ENCODE measurements at places on chromosomes 7 and 10.

DNA sequence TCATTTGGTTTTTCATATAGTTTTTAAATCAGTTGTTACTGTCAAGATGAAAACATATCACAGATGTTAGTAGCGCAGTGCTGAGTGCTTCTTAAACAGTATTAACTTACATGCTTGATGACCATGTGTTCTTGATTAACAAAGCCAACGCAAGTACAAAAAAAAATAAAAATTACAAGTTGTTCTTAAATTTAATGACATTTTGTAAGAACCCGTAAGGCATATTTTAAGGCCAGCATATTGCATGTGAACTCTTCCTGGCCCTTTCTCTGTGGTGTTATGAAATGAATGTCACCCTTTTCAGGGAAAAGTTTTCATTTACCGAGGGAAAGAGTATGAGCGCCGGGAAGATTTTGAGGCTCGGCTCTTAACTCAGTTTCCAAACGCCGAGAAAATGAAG lies 140.4 kb upstream of the NPS start:
- no peak for DNase-seq

- DNase-seq: no peak
These were observed 76.0 kb downstream of the TYW1B start for GRCh38 chr7:72751978-72752377.

DNA sequence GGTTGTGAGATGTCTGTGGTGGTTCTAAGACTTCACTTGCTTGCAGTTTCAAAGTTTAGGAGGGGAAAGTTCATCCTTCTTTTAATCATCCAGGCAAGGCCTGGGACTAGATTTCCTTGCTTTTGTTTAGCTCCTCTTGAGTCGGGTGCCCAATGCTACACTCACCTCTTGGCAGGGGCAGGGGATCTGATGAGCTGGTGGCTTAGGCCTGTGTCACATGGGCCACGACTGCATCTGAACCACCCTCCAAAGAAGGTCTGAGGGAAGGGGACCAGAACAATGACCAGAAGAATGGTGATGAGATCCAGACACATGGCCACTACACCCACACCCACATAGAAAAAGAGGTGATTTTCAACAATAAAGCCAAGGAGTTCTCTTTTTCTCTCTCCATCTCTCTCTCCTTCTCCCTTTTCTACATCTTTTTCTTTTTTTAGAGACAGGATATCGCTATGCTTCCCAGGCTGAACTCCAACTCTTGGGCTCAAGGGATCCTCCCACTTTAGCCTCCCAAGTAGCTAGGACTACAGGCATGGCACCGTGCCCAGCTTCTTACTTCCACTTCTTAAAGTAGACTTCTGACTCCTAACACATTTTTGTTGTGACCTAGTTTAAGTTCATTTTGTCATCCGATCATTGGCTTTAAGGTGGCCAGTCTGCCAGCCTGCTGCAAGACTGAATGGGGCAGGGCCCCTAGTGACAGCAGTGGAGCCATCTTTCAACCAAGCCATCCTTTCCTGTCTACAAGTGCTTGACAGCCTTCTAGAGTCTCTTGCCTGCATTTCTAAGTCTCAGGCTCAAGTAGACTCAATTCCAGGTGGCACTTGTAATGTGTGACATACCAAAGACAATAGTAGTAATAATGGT lies 350.9 kb downstream of the RNLS start:
- DNase-seq: peak; percentile 54

DNA sequence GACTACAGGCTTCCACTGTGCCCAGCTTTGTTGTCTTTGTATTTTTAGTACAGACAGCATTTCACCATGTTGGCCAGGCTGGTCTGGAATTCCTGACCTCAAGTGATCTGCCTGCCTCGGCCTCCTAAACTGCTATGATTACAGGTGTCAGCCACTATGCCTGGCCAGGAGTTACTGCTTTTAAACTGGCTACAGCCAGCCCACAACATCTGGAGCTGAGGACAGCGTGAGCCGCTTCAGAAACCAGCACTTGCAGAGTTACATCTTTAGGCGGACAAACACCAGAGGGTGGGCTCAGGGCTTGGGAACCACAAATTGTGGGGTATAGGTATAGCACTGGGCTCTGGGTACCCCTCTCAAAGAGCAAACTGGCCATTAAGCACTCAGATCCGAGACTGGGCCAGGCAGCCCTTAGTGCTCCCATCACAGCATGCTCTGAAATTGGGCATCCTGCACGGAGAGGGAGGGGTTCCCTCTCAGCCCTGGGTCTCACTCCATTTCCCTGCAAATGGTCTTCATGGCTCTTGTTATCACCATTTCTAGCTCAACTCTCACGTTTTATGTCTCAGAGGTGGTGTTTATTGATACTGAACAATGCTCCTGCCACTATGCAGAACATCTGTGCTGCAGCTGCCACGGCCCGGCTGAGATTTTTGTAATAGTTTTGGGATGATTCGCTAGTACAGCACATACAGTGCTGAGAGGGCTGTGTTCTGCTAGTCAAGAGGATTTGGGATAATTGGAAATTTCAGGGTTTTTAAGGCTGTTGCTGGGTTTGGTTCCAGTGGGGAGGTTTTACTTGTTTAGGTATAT lies 146.4 kb upstream of the LYZL2 start:
- no peak for DNase-seq

GRCh38 chr7:2802101-2802500 lies 42.0 kb downstream of the GNA12 start:
- DNase-seq: no peak

GRCh38 chr10:108204528-108205305 lies 1040.2 kb upstream of the SORCS1 start:
- no peak for DNase-seq

- no peak for DNase-seq
These were observed 225.0 kb upstream of the FAM3C start for GRCh38 chr7:121620953-121621606.

- DNase-seq: no peak
These were observed 346.7 kb downstream of the CCSER2 start for GRCh38 chr10:84675060-84675459.

- DNase-seq: no peak
These were observed 954 bp downstream of the FSCN3 start for GRCh38 chr7:127594490-127594889.

- no peak for DNase-seq
These were observed 1.8 kb upstream of the IMMP2L start for GRCh38 chr7:111564078-111564477.

DNA sequence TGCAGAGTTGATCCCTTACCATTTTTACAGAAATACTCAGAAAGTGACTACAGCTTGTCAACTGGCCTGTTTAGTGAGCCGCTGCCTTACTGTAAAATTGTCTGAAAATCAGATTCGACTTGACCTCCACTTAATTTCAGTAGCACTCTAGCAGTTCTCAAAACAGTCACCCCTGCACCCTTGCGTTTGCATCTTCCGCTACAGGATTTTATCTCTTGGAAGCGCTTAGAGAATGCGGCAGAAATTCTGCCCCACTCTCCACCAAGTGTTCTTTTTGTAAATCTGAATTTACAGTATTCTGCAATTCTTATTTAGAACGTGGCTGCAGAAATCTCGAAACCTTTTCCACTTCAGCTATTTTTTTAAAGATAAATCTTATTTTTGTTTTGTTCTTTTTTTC lies 1.9 kb upstream of the TWIST1 start:
- no peak for DNase-seq

- no peak for DNase-seq
These were observed 15.3 kb upstream of the SUN1 start for GRCh38 chr7:816751-817671.

DNA sequence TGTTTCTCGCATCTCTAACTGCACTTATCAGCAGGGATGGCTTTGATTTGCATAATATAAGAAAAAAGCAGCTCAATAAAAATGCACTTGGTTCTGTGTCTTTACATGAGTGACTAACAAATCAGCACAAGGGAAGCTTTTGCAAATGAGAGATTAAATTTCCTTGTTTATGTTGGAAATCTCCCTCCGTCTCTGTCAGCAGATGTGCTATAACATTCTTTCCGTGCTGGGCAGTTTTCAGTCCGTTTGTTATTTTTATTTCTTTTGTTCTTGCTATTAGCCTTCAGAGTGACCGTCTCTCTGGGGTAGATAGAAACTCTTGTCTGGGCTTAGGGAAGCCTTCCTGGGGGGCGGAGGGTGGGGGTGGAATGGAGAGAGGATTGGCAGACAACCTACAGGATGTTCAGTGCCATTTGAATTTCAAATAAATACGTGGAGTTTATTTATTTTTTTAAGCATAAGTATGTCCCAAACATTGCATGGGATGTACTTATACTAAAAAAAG lies 96.0 kb downstream of the GATA3 start:
- no peak for DNase-seq

- DNase-seq: no peak
These were observed 14.0 kb downstream of the KNDC1 start for GRCh38 chr10:133173860-133174640.

GRCh38 chr7:15335390-15335789 lies 226.4 kb downstream of the AGMO start:
- no peak for DNase-seq

DNA sequence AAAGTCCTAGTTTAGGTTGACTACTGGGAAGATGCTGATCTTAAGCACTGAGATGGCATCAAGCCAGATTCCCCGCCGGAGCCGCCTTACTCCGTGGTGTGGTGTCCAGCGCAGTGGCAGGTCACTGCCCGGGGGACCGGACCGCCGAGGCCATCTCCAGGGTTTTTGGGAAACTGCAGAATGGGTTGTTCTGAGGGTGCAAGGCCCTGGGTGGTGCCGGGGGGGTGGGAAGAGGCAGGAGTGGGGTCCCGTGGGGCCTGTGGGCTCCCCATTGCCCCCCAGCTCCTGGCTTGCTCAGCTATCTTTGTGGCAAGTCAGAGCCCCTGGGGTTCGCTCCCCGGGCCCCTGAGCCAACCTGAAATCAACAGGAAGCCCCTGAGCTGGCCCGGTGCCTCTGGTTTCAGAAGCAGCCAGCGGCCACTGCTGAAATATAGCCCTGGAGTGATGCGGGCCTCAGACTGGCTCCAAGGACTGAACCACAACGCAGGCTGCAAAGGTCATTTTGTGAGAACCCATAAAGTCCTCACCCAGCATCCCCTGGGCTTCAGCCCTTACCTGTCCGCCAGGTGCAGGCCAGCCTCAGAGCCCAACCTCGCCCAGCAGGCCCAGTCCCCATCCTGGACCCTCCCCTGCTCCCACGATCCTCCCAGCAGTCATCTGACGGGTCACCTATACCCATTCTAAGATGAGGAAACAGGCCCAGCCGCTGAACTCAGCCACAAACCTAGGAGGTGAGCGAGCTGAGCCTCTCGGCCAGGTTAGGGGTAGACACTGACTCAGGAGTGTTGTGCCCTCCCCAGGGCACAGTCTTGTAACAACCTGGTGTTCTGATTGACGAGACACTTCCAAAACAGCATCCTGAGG lies 102.7 kb downstream of the PDGFA start:
- DNase-seq: no peak

GRCh38 chr10:18202680-18203460 lies 62.6 kb downstream of the CACNB2 start:
- DNase-seq: no peak

- no peak for DNase-seq
These were observed 665 bp downstream of the INSYN2A start for GRCh38 chr10:127195571-127196281.

GRCh38 chr7:108002726-108003598 lies at the start of gene LAMB1:
Gene LAMB1, minus strand, starts transcription at chr7:108003161. Its CDS starts 276 bp downstream, at chr7:108002885.
- DNase-seq: no peak

- no peak for DNase-seq
These were observed 561.7 kb upstream of the POM121L12 start for GRCh38 chr7:52473756-52474155.
